ENCODE measurements at places on chromosomes 16 and 17. TPM values are rescaled to one million over a fixed set of nuclear protein-coding genes. Genes with fewer than 3 reads are reported as not detected.

DNA sequence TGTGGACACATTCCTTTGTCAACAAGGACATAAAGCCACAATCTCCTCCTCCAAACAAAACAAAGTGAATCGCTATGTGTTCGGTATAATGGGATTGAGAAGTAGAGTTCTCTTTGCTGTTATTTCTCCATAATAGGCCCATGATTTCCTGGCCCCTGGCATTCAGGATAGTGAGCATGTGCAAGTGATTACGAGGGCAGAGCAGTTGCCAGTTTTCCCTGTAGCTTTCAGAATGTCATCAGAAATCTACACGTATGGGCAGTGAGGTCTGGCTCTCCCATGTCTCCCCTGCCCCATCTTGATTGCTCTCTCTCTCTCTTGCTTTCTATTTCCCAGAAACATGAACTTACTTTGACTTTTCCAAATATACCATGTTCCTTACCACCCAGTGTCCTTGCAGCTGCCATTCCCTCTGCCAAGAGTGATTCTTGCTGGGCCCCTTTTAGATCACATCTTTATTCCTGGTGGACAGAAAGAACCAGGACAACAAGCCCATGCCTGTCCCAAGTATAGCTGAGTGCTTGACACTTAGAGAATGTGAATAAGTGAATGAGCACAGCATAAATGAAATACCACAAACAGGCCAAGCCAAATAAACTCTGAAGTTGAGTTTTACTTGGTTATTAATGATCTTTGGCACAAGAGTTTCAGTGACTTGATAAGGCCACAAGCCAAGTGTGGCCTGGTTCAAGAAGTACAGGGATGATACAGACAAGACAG, 273.1 kb downstream of the CDH13 start:
- DNase-seq = no peak

The PRDM7 gene
- not detected for total RNA-seq

GRCh38 chr17:70208825-70209555, 39.7 kb downstream of the KCNJ2 start:
- no peak for DNase-seq

The C16orf46 gene
- 1.2 TPM for total RNA-seq

The HSF5 gene
- total RNA-seq = 0.09 TPM

GRCh38 chr17:68298601-68299000, 7.3 kb downstream of the ARSG start:
- DNase-seq = no peak

DNA sequence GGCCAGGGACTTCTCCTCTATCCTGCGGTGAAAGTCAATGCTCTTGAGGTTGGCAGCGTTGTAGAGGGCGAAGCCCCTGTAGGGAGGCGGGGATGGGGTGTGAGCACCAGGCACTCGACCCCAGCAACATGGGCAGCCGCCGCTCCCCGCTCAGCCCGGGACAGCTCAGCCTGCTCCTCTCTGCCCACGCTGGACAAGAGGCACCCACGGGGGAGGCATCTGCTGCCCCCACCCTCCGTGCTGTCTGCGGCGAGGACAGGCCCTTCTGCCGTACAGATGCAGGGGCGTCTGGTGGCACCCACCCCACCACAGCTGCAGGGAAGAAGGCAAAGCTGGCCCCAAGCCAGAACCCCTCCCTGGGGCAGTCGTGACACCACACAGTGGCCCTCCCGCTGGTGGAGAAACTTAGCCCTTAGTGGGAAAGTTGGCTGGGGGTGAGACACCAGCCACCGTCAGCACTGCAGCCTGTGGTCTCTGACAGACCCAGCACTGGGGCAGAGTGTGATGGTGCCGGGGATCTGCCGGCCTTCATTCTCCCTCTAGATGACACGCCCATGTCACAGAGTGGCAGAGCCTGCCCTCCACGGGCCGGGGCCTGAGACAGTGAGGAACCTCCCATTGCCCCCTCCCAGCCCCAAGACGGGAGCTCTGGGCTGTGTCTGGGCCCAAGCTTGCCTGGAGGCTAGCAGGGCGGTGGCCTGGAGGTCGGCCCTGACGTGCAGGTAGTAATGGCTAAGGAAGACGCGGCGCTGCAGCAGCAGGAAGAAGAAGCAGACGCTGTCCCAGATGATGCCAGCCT, 19.5 kb downstream of the CTU2 start:
- no peak for DNase-seq

The CES3 gene
- total RNA-seq = 5.2 TPM

GRCh38 chr17:43779145-43780125, 658 bp upstream of the DUSP3 start:
- DNase-seq = no peak

DNA sequence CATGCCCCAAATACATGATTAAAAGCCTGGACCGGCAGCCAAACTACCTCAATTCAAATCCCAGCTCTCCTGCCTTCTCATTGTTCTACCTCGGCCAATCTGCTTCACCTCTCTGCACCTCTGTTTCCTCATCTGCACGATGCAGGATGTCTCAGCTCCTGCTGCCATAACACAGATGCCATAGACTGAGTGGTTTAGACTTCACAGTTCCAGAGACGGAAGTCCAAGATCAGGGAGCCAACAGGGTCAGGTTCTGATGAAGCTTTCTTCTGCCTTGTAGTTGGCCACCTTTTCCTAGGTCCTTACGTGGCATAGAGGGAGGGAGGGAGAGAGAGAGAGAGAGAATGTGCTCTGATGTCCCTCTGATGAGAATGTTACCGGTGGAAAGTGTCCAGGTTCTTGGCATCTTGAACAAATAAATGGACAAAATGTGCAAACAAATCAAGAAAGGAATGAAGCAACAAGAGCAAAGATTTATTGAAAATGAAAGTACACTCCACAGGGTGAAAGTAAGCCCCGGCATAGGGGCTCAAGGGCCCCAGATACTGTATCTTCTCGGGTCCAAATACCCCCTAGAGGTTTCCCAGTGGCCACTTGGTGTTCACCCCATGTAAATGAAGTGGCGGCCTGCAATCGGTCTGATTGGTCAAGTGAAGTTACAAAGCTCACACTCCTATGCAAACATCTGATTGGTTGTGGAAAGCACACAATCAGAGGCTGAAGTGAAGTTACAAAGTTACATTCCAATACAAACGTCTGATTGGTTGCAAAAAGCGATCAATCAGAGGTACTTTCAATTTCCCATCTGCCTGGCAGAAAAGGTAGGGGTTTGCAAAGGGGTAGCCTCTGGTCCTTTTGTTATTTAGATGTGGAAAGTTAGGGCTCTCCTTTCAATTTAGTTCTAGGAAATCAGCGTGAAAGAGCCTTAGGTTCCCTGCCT, 43.3 kb upstream of the ZCCHC14 start:
- DNase-seq = no peak

- no peak for DNase-seq
Measured at GRCh38 chr16:11354733-11355574, 9.7 kb downstream of the RMI2 start.

DNA sequence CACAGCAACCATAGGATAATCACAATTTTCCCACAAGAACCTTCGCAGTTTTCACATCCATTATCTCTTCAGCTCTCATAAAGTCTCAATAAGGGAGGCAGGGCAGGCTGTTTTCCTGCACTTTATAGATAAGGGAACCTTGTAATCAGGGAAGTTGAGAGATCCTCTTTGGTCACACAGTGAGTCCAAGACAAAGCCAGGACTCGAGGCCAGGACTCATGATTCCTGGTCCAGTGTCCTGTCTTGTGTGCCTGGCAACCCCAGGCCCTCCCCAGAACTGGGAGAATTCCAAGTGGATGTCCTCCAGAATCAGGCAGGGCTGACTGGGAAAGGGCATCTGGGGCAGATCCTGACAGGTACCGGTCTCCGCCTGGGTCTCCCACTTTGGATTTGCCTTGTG, 23.1 kb upstream of the PHF12 start:
- DNase-seq = no peak

GRCh38 chr16:30553393-30553899, 4.7 kb downstream of the ZNF764 start:
- no peak for DNase-seq

DNA sequence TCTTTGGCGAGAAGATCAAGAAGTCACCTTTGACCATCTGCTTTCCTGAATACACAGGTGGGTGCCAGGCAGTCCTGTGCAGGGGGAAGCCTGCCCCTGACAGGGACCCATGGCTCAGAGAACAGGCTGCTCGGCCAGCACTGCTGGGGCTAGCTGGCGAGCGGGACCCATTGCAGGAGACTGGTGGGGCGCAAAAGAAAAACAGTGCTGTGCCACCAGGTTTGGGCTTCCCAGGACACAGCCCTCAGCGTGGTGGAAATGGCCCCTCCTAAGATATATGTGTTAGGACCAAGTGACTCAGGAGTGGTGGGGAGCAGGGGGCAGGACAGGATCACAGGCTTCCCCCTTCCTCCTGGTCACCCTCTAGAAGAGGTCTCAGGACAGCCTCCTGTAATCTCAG, 73.9 kb downstream of the AMFR start:
- no peak for DNase-seq

DNA sequence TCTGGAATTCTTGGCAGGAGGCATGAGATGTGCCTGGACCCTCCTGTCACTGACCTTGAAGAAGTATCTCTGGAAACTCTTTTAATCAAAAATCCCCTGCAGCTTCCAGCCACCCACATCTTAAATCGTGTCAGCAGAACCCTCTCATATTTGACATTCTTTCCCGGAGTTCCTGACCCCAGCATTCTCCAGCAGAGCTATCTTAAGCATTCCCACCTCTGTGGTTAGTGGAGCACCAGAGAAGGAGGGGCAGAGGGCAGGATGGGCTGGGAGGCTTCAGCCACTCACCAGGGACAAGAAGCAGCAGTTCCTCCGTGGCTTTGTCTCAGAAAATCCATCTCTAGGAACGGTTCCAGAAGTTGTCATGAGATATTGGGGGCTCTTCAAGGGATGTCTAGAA, 149.9 kb downstream of the RGS9 start:
- DNase-seq = no peak

GRCh38 chr17:70168044-70168976, 1.0 kb upstream of the KCNJ2 start:
- DNase-seq = peak; percentile 66

GRCh38 chr17:46745376-46745775, 73.1 kb downstream of the WNT3 start:
- no peak for DNase-seq

GRCh38 chr16:66991545-66992077, 3.2 kb downstream of the CES4A start:
- DNase-seq = no peak

The UMOD gene
- total RNA-seq = 0.60 TPM

The ITGAD gene
- total RNA-seq = 0.09 TPM

DNA sequence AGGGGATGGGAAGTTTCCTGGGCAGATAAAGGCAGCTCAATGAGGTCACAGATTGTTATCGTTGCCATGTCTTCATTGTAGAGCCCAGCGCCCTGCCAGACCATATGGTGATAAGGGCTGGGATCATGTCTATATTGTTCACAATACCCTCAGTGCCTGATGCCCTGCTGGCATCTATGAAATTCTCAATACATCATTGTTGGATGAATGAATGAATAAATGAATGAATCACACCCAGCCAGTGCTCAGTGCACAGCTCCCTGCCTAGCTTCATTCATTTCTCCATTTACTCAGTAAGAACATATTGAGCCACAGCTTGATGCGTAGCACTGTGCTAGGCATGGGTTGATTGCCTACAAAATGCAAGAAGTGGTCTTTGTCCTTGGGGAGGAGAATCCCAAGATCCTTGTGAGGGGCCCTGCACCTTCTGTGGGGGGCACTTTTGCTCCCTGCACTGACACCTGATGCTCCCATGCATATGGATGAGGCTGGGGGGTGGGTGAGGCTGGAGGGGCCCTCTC, 29.7 kb downstream of the MRC2 start:
- DNase-seq = no peak

GRCh38 chr17:49994085-49995054, 654 bp downstream of the DLX3 start:
- DNase-seq = no peak

DNA sequence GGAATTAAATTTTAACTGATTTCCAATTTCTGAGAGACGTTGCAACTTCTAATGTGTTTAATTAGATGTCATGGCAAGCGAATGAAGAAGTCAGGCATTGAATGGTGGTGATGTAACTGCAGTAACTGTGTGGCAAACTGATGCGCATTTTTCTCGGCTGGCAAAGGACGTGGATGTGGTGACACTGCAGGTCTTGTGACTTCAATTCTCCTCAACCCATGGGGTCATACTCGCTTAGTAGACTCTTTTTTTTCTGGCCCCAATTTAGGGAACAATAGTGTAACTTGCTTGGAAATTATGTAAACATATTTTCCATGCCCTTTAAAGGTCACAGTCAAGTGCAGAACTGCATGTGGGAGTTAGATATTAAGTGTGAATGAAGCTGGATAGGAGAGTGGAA, 1.9 kb upstream of the FAM20A start:
- DNase-seq = no peak

GRCh38 chr17:1005361-1005946, 8.5 kb downstream of the TIMM22 start:
- DNase-seq = peak; percentile 80

DNA sequence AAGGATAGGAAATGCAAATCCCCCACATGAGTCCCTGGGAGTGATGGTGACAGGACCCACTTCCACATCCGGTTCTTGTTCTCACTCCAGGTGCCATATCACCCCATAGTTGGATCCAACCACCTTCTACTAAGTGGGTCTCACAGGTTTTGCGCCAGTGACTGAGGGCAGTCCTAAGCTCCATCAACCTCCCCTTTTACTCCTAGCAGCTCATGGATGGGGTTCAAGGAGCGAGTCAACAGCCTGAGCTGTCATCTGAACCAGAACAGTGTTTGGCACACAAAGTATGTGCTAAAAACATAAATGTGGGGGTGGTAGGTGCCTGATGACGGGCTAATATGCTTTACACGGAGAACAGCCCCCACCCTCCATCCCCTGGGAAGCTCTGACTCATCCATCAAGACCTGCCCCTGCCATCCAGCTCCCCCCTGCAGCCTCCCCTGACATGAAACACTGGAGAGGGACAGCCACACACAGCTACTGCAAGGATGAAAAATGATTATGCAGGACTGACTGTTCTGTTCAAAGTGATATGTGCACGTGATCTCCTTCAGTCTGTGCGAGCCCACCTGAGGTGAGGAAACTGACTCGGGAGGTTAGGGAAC, 143.2 kb upstream of the CDH5 start:
- DNase-seq = no peak

- no peak for DNase-seq
Measured at GRCh38 chr17:6505425-6506142, 50.8 kb downstream of the PITPNM3 start.

The CIBAR2 gene
- total RNA-seq = not detected

Data from mucosa of gallbladder (tissue), 1 donor.